ENCODE measurements at places on chromosomes 4 and X.

DNA sequence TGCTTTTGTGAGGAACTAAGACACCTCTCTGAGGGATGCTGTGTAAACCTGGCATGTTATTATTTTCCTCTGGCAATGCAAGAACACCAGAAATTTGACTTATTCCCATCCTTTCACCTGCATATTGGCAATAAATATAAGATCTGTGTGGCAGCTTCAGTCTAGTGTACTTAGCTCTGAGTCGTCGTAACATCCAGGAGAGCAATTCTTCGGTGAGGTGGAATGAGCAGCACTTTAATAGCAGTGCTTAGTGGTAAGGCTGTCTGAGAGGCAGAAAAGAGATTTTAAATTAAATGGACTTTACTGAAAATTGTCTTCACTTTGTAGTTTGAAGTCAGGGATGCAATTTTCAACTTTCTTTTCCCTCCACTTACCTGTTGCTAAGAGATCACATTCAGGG is 344.9 kb downstream of the PCDH7 start:
- no peak for DNase-seq

DNA sequence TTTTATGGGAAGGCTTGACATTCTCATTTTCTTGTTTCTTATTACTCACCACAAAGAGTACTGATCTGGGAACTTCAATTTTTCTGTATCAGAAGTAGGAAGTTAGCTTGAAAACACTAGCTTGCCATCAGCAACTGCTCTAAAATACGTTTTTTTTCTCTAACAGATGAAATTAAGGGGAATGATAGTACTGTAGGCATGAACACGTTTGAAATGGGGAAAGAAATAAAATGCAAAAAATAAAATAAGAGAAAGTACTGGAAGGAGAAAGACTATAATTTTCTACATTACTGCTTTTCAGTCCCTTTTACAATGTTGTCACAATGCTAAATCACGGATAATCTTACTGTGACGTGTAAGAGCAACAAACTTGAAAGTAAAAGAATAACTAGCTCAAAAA is 1.5 kb downstream of the RADX start:
- no peak for DNase-seq

DNA sequence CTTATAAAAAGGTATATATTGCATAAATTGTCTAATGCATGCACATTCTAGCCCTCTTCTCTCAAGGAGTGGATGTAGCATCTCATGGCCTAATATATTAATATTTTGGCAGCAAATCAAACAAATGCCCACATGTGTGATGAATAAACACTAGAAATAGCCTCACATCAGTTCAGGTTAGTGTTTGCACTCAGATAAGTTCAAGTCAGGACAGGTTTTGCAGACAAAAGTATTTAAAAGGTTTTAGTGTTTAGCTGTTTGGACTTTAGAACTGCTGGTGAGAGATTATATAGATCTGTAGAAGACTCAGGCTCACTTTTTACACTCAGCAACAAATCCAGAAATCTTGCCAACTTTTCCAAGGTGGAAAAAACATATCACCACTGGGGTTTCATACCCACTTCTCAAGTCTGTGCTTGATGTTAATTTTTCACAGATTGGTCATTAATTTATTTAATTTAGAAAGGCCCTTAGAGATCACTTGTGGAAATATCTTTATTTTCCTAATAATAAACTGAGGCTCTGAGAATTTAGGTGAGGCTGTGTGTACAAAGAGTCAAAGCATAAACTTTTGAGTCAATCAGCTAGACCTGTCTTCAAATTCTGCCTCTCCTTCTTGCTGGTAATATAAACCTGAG is 362.6 kb downstream of the GASK1B start:
- no peak for DNase-seq

DNA sequence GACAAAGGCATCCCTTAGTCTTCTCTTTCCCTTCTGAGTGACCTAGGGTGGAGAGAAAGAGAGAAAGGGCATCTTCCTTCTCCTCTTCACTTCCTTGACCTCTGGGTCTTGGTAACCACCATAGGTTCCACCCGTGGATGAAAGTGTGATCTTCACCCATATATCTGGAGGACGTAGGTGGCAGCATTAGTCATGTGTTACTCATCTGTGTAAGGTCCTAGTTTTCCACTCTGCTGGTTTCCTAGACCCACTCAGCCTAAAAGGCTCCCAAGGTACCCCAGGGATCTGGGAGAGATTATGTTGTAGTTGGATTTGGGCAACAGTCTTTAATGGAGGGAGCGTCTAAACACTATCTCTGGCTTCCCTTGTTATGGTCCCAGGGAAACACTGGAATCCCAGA is 45.5 kb upstream of the RAB9B start:
- DNase-seq = no peak

- no peak for DNase-seq
These were observed 53.3 kb downstream of the TLL1 start for GRCh38 chr4:165926307-165926706.

DNA sequence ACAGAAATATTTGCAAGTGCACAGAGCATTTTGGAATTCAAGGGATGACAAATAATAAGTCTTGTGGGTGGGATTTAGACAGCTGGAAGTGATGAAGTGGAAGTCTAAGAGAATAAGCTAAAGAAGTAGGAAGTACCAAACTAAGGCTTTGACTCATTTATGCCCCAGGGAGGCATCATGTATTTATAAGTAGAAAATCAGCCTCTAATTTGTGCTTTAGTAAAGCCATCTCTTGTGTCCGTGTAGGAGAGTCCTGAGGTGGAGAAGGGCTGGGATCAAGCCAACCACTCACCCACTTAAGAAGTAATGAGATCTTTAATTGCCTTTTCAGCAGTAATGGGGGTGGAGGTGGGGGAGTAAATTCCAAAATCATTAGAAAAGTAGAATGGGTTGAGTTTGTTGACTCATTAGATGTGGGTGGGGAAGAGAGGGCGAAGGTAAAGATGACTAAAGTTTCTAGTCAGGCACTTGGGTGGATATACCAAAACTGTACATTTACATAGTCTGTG is 356.7 kb downstream of the STIM2 start:
- DNase-seq = no peak

DNA sequence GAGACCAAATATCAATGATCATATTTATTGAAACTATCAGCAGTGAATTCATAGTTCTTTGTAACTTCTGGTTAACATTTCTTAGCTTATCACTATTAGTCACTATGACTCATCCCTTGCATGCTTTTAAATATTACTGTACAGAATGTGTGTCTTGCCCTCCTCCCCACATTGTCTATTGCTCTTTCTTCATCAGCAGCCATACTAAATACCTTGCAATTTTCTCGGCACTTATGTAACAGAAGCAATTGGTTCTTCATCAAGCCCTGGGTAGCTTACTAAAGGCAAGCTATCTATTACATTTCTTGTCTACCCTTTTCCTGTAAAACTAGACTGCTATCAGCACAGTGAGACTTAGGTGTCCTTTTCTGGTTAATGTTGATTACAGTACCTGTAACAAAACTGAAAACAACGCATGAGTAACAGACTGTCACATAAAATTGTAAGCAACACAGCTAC is 8.2 kb downstream of the KLHL4 start:
- DNase-seq = no peak

GRCh38 chr4:22427675-22428074 is 88.2 kb downstream of the ADGRA3 start:
- DNase-seq = no peak

- DNase-seq = no peak
These were observed 14.7 kb upstream of the CBR4 start for GRCh38 chr4:169024762-169025161.

- DNase-seq = no peak
These were observed 24.3 kb downstream of the LINC00632 start for GRCh38 chrX:140733766-140734342.

DNA sequence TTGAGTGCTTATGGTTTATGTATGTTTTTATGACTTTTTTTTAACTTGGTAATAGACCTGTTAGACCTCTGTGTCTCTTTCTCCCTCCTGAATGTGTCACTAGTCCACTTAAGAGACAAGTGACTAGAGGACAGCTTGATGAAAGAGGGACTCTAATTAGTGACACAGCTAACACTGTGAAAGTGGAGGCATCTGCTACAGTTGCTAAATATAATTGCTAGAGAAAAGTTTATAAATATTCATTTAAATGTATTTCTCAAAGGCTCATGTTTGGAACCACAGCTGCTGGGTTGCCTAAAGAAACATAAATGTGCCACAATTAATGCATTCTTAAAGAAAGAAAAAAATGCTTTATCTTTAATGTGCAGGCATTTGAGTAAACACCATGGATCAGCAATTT is 176.4 kb downstream of the FRMPD4 start:
- DNase-seq = no peak

DNA sequence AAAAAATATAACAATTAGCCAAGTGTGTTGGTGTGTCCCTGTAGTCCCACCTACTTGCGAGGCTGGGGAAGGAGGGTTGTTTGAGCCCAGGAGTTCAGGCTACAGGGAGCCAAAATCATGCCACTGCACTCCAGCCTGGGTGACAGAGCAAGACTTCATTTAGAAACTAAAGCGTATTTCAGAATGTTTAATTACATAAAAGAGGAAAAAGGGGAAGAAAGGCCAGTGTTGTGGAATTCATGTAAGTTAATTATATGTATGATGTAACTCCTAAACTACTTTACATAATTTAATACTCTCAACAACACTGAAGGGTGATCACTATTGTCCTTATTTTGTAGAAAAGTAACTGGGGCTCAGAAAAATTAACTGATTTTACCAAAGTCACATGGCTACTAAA is 67.2 kb upstream of the HOPX start:
- DNase-seq = no peak

- no peak for DNase-seq
These were observed 1.0 kb downstream of the LIMCH1 start for GRCh38 chr4:41538887-41539498.

GRCh38 chr4:186700746-186701145 is 22.9 kb downstream of the FAT1 start:
- DNase-seq = no peak

DNA sequence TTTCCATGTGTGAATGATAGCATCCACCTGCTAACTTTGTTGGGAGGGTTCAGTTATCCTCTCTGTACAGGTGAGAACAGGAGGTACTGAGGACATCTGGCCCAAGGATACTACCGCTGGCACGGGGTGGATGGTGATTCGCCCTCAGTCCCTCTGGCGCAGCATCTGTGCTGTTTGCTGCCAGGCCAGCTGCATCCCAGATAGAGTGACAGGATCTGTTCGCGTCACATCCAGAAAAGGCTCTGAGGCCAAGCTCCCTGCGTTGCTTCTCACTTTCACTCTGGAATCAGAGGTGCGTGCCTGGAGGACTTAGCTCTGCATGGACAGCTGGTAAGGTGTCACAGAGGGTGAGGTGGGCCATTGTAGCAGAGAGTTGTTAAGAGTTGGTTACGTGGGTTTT is 95.4 kb downstream of the TBL1X start:
- DNase-seq = no peak

DNA sequence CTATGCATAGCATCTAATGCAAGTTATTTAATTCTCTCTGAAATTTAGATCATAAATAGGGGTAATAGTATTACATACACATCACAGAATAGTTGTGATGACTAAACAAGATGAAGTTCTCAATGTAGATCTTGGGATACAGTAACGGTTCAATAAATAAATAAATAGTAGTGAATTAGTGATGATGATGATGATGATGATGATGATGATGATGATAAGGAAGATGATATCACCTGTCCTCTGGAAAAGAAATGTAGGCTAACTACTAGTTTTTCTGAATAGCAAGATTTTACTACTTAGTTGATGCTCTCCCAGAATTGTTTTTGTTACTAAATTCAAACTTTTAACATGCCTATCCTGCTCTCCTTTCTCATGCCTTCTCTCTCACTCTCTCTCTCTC is 30.3 kb downstream of the SH3BGRL start:
- DNase-seq = no peak

DNA sequence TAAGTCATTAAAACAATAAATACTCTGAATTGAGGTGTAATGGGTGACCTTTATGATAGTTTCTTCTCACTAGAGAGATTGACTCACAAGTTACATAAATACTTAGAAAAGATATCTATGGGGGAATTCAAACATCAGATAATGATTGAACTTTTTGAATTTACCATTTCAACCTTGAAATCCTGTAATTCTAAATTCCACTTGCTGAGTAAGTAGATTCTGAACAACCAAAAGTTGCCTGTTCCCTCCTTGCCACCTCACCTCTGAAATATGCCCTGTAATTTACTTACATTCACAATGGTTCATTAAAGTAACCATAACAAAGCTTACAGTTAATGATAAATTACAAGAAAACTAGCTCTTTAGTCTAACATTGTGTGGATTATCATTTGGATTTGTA is 43.3 kb upstream of the SLC39A8 start:
- DNase-seq = no peak

- no peak for DNase-seq
These were observed 1.2 kb downstream of the GUCY1A1 start for GRCh38 chr4:155667568-155668511.

DNA sequence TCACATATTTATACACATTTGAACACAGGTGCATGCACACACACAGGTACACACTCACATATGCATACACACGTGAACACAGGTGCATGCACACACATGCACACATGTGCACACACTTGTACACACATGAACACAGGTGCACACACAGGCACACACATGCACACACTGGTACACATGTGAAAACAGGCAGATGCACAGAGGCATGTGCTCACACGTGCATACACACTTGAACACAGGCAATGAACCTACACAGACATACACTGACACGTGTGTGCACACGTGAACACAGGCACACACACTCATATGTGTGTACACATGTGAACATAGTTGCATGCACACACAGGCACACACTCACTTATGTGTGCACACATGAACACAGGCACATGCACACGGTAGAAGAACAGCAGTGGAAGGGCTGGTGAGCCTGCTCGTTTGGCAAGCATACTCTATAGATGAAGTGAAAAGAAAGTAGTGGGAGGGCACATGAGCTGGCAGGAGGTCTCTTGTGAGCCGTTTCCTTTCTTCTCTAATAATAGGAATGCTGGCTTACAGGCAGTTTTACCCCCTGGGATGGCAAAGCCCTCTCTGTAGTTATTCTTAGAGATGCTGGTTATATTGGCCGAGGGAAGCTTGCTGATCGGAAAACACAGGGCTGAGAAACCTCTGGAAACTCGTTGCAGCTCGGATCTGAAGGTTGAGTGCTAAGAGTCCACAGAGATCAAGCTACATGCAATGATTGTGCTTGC is 279.6 kb upstream of the CLNK start:
- no peak for DNase-seq

DNA sequence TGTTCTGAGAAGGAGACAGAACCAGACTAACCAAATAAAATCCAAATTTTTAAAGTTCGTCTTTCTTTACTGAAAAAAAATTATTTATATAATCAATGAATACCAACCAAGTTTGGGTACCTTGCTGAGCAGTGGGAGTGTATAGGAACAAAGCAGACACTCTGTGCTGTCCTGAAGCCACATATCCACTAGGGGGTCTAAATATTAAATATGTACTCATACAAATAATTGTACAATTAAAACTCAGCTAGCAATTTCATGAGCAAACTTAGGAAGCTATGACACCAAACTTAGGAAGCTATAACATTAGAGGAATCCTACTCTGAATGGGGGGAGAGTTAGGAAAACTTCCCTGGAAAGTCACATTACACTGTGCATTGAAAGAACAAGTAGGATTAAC is 582.0 kb upstream of the EPHA5 start:
- DNase-seq = no peak

- DNase-seq = no peak
These were observed 879.2 kb upstream of the INTU start for GRCh38 chr4:126753592-126753991.

- DNase-seq = no peak
These were observed 124.7 kb upstream of the CPEB2 start for GRCh38 chr4:14877246-14878225.

All from activated T-helper 1 cell treated with Interleukin-2 at 50 U/mL for 16 hours (primary cell).